Daoy (cell line): ENCODE measurements at places on chromosomes 6 and 20. TPM values are rescaled to one million over a fixed set of nuclear protein-coding genes. Genes with fewer than 3 reads are reported as not detected.
A peak's percentile ranks its signal among the peaks of the same experiment; 100 is the strongest.

DNA sequence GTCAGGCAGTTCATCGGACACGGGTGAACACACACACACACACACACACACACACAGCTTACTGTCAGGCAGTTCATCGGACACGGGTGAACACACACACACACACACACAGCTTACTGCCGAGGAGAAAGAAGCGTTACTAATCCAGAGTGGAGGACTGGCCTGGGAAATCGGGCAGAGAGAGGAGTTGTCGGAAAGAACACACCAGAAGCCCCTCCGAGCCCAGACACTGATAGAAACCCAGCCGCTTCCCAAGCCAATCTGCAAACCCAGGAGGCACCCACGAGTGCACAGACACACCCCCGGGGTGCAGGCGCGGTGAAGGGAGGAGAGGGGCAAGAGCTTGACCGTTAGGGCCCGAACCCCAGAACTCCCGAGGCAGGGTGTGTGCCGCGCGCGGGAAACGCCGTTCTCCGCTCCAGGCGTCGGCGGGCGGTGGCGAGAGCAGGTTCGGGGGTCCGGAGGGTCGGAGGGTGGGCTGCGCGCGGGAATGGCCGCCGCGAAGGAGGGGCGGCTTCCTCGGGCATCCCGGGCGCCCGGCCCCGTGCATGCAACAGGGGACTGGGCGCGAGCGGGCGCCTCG is 636 bp downstream of the ELOVL2 start:
- peak; percentile 50 for DNase-seq

LRRN4 gene
- total RNA-seq, result 0.15 and 0.86 TPM in 2 replicates

GRCh38 chr6:54206510-54206909 is 95.3 kb downstream of the MLIP start:
- DNase-seq, result no peak

- peak; percentile 73 for DNase-seq
Measured at GRCh38 chr6:155093430-155093829, 98.3 kb downstream of the TIAM2 start.

DNA sequence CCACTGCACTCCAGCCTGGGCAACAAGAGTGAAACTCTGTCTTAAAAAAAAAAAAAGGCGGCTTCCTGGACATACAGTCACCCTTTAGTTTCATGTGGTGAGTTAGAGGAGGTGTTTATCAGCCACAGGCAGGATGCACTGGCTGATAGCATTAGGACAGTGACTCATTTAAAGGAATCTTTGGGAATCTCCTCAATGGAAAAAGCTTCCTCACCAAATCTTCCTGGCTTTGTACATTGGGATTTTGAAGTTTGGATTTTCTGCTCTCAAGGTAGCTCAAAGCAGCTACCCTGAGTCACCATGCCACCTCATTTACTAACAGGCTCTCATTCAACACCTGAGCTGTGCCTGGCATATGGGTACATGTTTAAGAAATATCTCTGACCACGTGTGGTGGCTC is 20.2 kb downstream of the PRPH2 start:
- DNase-seq, result peak; percentile 72

GRCh38 chr6:117483004-117483644 is 650 bp downstream of the DCBLD1 start:
- DNase-seq, result peak; percentile 67

DNA sequence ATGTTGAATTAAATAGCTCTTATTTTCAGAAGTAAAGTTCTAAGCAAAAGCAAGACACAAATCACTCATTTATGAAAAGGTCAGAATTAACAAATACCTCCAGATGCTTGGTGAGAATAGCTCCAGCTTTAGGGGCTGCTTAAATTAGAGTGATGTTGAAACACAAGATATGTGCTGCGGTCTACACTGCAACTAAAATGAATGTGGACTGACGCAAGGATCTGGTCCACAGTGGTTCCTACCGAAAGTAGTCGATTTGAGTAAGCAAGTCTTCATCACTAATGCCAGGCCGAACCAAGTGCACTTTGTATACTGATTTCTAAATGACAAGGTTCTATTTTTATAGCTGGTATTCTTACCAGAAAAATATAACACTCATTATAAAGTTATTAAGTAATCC is 96.3 kb downstream of the PRDM1 start:
- no peak for DNase-seq

GRCh38 chr6:156430386-156430785 is 346.8 kb upstream of the ARID1B start:
- no peak for DNase-seq

PBOV1 gene
- not detected in 2 replicates for total RNA-seq

GRCh38 chr20:9490161-9490560 is 24.2 kb upstream of the LAMP5 start:
- DNase-seq, result no peak
